ENCODE measurements at places on chromosomes 11 and 22.

DNA sequence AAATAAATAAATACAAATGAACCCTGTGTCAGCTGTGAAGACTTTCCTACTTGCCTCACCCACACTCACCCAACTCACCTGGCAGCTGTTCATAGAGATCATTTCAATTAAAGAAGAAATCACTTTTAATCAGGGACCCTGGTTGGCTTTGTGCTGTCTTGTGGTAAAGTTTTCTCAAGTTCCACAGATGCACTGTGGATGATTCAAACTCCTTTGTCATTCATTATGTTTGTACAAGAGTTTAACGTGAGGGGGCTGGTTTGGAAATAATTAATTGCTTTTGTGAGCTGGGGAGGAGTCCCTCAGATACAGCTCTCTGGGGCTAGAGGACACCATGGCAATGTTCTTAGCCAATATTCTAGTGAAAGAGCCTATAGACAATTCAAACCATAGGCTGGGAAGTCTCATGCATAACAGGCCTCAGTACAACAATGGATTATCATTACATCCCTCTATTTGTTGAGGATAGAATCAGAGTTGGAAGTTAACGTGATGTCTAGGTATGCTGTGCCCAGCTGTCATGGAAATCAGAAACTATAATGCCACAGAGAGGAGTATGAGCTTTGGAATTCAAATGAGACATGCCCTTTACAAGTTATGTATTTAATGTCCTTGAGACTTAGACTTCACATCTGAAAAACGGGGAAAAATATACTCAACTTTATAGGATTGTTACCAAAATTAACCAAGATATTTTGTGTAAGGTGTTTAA is 698.5 kb downstream of the KCNA4 start:
- no peak for DNase-seq

DNA sequence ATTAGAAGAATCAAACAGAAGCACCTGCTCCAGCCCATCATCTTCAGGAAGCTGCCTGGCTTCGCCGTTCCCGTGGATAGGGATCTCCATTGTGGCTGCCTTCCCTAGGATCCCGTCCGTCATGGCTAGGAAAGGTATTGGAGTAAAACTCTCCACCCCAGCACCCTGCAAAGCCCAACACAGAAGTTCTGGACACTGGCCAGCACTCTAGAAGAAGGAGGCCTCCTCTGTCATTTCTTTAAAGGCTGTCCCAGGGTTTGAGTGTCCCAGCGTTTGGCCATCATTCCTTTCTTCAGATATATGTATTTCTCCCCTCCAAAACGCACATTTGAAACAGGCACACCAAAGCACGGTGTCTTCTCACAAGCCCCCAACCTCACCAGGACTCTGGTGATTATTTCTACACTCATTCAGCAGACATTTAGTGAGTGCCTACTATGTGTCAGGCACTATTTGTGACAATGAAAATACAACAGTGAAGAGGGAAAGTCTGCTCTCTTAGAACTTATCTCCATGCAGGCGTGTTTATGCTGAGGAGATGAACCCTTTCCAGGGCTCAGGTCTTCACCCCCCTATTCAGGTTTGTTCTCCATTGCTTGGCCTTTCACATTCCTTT is 724 bp downstream of the ARFIP2 start:
- DNase-seq = peak; percentile 15

DNA sequence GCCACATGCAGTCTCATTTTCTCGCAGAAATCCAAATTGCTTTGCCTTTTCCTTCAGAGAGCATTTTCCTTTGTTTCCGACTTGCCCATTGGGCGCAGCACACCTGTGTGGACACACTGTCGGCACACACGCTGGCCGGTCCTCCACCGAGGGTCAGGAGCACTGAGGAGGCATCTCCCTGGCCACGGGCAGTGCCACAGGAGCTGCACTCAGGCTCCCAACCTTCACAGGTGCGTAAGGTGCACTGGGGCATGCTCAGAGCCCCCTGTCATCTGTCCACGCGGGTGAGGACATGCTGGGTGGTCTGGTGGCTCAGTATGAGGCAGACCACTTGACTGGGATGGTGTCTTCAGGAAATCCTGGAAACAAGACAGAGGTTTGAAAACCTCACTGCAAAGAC is 779.1 kb downstream of the BRD1 start:
- DNase-seq = no peak

DNA sequence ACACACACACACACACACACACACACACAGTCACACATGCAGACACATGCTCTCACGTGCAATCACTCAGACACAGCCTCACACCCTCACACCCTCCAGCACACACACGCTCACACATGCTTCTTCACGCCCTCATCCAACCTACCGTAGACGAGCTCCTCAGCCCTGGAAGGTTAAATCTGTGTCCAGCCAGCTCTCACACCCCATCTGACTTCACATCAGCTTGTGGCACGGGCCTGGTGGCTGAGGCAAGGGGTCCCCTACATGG is 1.3 kb upstream of the SCUBE1 start:
- no peak for DNase-seq

GRCh38 chr11:78809931-78810541 is 235.4 kb upstream of the NARS2 start:
- DNase-seq = no peak

- DNase-seq = peak; percentile 5
These were observed 113.5 kb downstream of the SLC1A2 start for GRCh38 chr11:35305670-35306382.

DNA sequence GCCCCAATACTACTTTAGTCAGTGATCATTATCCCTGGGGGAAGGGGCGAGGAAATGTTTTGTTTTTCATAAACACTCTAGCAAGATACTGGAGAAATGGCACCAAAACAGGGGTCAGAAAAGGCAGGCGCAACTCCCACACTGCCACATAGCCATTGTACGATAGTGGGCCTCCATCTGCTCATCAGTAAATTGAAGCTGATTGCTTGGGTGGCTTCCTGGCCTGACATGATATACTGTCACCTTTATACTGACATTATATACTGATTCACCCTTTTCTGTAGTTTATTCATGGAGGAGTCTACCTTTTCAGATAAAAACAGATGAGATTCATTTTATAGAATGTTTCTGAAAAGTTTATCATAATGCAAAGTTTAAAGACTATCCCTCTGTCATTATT is 51.6 kb upstream of the CCDC34 start:
- no peak for DNase-seq

GRCh38 chr22:44648085-44648820 is 53.8 kb upstream of the PRR5 start:
- no peak for DNase-seq

GRCh38 chr11:69867076-69868005 is 48.1 kb upstream of the FGF3 start:
- no peak for DNase-seq

DNA sequence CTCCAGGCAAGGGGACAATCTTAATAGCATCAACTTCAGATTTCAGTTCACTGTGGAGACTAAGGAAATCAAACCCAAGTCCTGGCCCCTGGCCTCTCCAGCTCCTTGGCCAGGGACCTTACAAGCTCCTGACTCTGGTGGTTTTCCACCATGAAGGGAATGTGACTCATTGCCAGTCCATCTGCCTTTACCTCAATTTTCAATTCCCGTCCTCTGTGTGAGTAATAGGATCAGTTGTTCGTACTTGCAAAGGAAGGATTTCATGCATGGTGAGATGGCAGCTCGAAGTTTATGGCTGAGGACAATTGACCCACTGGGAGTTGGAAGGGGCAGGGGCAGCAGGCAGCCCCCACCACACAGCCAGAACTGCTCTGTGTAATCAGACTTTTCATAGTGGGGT is 42.5 kb downstream of the INSC start:
- no peak for DNase-seq

DNA sequence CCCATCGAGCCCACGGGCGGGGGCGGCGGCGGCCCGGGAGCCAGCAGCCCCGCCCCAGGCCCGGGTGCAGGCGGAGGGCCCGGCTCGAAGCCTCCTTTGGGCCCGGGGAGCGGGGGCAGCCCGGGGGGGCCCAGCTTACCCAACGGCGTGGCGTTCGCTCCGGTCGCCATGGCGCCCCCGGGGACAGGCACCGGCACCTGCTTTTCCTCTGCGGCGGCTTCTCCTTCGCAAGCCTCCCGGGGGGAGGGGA is 194 bp downstream of the SF1 start:
- DNase-seq = no peak

DNA sequence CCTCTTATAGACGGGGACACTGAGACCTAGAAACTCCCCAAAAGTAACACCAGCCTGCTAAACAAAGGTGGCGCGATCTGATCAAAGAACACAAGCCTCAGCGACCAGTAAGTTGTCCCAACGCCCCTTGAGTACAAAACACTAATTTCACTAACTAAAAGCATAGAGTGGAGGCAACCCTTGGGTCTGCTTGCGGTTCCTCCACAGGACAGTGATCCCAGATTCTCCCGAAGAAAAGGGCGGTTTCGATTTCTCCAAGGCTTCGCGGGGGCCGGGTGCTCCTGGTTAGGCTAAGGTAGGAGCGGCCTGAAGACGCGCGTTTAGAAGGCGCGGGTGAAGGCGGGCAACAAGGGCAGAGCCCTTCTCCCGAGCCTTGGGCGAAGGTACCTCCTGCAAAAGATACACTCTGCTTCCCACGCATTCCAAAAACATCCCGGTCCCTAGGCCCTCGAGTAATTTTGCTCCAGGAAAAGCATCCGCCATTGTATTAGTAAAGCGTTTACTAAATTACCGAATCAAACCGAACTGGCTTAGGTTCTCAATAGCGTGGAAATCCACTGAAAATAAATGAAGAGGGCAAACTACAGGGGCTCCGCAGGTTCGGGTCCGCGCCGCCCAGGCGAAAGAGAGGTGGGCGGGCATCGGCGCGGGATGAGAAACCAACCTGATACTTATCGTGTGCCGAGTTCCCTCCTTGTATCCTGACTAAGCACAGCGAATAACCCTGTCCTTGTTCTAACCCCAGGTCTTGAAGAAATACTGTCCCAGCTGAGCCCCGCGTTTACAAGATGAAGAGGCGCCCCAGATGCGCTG is 2.0 kb downstream of the WT1 start:
- no peak for DNase-seq

DNA sequence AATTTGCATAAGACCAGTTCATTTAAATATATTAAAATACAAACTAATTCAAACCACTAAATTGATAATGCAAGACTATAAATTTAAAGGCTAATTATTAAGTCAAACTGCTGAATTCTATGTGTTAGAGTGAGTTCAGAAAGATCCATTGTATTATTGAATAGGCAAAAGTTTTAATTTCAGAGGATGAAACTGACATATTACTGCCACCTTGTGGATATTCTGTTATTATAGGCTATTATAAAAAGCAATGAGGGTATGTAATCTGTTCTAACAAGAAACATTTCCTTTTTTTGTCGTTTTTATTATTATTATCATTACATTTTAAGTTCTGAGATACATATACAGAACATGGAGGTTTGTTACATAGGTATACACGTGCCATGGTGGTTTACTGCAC is 20.9 kb upstream of the NAALAD2 start:
- no peak for DNase-seq

- no peak for DNase-seq
These were observed 8.6 kb upstream of the MTNR1B start for GRCh38 chr11:92960886-92961285.

GRCh38 chr11:87059596-87060390 is 22.1 kb downstream of the TMEM135 start:
- no peak for DNase-seq

GRCh38 chr11:31218847-31219246 is 150.7 kb downstream of the DCDC1 start:
- DNase-seq = no peak

DNA sequence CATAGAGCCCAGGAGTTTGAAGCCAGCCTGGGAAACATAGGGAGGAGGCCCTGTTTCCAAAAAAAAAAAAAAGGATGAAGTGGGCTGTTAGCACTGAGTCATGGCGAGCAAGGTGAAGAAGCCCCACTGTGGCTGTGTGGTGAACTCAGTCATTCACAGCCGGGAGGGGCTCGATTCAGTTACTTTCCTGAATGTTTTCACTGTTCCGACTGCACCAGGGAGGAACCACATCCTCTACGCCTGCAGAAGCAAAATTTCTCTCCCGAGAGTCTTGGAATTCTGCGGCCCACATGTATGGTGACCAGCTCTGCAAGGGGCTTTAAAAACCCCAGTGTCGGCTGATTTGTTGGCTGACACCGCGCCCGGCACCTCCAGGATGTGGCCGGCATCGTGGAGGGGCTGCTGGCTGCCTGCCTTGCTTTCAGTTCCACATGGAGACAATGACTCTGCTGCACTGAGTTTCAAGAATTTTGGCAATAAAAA is 27.8 kb upstream of the GRAMD4 start:
- no peak for DNase-seq

- DNase-seq = peak; percentile 83
These were observed 19.4 kb downstream of the TMPRSS13 start for GRCh38 chr11:117909611-117910382.

GRCh38 chr11:3147626-3148025 is 17.5 kb downstream of the OSBPL5 start:
- no peak for DNase-seq

DNA sequence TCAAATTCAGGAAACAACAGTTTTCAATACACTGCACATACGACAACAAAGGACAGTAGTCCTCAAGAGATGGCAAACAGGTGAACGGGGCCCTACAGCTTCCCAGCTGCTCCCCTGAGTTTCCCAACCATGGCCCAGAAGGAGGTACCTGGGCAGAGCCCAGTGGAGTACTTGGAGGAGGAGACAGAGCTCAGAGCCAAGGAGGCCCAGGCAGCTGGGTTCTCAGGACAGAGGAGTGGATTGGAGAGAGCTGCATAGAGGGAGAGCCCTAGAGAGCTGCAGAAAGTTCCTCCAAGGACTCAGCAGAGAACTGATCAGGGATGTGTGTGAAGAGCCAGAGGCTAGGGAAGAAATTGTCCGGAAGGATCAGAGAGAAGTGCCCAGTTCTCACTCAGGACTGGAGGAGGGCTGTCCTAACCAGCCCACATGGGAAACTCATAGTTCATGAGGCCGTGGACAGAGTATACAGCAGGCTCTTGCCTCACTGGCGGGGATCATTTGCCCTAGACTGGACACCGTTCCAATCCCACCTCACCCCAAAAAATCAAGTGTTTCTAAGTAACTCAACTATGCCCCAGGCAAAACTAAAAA is 7.6 kb upstream of the ASCL2 start:
- no peak for DNase-seq

DNA sequence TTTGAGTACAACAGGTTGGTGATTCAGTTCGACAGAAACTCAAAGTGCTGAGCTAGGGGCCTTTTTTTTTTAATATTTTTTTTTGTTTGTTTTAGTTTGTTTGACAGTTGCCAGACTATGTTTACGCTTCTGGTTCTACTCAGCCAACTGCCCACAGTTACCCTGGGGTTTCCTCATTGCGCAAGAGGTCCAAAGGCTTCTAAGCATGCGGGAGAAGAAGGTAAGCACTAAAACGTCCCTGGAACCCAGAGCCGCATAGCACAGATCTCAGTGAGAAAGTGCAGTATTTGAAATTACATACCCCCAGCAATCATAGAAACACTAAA is 649 bp downstream of the PRRG4 start:
- DNase-seq = no peak

GRCh38 chr22:30837531-30837930 is 131.0 kb downstream of the MORC2 start:
- no peak for DNase-seq
